ENCODE measurements at places on chromosomes 13 and 19.

DNA sequence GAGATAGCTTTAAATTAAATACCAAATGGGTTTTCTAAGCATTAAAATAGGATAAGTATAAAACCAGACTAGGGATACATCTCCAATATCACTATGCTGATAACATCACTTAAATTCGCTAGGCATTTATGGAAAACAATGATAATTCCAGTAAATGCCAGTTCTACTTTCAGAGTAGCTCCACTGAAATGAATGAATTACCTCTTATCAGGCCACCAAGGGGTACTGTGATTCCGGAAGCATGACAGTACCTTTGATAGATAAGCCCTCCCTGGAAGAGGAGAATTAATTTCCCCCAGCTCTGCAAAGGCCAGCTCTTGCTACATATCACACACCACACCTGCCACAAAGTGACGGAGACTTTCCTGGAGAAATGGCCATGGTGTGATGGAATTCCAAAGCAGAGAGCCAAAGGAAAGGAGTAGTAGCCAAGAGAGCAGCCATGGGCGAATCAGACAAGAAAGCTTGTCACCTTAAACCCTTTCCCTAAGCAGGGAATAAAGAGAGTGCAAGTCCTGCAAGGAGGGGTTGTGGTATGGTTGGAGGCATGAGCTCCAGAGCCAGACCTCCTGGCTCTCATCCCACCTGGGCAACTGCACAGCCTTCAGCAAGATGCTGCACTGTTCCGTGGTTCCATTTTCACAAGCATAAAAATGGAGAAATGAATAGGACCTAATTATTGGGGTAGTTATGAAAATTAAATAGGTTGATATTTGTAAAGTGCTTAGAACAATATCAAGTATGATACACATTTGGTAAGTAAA, 423.1 kb downstream of the FGF14 start:
- no peak for DNase-seq

GRCh38 chr13:99356012-99356261, 48.7 kb upstream of the GPR183 start:
- DNase-seq: no peak

GRCh38 chr13:23960566-23961156, 63.4 kb upstream of the C1QTNF9B start:
- DNase-seq: peak; percentile 29

DNA sequence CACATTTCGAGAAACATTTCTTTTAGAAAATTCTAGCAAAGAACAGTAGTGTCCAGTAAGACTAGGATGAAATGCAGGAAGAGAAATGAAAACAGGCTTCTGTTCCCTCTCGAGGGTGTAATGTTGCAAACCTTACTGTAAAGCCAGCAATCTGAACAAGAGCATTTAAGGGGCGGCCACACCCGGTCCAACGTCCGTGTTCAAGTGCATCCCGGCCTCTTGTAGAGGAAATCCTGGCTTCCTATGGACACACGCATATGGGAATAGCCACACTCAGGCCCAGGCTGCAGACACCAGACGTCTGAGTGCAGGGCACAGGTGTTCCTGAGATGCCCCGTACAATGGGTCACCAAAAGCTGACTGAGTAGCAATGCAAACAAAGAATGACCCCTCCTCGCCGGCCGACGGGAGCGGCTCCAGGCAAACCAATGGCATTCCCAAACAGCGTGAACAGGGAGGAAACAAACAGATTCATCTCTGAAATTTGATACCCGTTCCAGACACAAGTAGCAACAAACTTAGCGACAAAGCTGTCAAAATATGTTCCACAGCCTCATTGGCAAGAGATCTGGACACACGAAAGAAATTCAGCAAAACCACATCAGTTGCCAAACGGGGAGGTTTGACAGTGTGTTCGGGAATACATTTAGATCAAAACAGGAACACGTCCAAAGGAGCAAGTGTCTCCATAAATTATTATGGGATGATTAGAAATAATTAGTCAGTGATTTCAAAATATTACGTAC, 278.6 kb upstream of the TSHZ3 start:
- no peak for DNase-seq

DNA sequence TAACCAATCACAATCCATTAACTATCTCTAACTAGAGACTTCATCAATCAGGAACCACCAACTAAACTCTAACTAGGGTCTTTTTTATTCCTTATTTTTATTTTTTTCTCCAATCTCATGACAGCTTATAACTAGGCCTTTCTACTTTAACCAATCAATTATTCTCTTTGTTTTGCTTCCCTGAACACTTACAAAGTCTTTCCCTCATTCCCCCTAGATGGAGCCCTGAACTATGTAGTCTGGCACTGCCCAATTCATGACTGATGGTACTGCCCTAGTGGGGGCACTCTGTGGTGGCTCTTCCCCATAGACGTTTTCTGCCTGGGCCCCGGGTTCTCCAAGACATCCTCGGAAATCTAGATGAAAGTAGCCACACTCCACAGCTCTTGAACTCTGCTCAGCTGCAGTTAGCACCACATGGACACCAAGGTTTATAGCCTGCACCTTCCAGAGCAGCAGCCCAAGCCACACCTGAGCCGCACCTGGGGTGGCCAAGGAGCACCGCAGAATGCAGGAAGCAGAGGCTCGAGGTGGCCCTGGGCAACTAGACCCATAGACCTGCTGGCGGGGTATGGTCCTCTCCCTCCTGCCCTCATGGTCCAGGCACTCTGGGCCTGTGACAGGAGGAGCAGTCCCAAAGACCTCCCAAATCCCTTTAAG, 6.6 kb downstream of the ATP7B start:
- no peak for DNase-seq

- no peak for DNase-seq
Measured at GRCh38 chr13:27432611-27433210, 8.3 kb downstream of the GTF3A start.

GRCh38 chr13:39455521-39456175, 147.3 kb downstream of the LHFPL6 start:
- DNase-seq: no peak
